ENCODE measurements at places on chromosomes 16 and 17.

- DNase-seq = no peak
Measured at GRCh38 chr17:77144227-77144626, 3.5 kb downstream of the SEC14L1 start.

DNA sequence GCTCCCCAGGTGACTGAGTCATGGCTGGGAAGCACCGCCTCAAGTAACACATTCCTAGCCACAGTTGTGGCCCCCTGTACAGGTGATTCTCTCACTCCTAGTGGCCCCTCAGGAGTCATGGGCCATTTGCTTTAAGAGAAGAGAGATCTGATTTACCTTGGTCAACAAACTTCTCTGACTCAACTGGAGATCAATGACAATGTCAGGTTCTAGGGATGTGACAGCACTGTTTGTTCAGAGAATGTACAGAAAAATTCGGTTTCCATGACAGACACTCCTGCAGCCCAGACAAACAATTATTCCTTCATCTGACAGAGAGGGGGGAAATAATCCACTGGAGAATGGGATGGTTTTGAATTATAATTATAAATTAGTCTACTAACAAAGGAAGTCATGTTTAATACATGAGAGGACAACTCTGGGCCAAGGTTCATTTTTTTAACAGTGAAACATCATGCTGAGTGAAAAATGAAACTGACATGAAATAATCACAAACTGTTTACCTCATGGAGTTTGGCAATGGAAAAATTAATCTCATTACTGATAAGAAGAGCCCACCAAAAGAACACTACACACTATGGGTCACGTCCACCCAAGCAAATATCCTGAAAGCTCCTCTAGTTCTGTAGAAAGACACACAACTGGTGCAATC is 9.7 kb downstream of the ERN1 start:
- DNase-seq = peak; percentile 25

DNA sequence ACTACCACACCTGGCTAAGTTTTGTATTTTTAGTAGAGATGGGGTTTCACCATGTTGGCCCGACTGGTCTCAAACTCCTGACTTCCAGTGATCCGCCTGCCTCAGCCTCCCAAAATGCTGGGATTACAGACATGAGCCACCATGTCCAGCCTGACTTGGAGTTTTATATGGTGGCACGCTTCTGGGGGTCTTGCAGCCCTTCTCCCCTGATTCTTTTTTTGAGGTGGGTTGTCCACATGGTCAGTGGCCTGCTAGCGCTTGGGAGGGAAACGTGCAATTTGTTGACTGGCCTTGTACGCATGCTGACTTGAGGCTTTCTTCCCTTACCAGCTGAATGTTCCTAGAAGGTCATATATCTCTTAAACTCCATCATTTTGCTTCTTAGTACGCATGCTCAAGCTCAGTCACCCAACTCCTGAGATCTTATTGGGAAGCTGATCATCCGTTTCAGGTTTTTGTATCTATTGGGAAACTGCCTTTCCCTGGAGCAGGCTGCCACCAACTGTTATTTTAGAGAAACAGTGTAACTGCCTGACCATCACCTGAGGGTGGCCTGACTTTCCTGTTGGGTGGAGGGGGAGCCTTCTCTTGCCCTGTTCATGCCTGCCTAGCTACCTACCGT is 13.7 kb upstream of the LDHD start:
- no peak for DNase-seq

GRCh38 chr16:58284469-58284868 is 10.4 kb downstream of the PRSS54 start:
- DNase-seq = no peak

DNA sequence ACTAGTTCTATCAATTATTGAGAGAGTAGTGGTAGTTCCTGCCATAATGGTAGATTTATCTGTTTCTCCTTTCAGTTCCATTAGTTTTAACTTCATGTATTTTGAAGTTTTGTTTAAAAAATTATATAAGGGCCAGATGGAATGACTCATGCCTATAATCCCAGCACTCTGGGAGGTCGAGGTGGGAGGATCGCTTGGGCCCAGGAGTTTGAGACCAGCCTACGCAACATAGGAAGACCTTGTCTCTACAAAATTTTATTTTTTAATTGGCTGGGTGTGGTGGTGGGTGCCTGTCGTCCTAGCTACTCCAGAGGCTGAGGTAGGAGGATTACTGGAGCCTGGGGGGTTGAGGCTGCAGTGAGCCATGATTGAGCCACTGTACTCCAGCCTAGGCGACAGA is 14.1 kb upstream of the UBTF start:
- DNase-seq = no peak

- peak; percentile 43 for DNase-seq
Measured at GRCh38 chr16:14020141-14020540, 51.0 kb upstream of the MRTFB start.

- DNase-seq = no peak
Measured at GRCh38 chr17:9187828-9188227, 166.5 kb downstream of the NTN1 start.

- no peak for DNase-seq
Measured at GRCh38 chr17:74164446-74165045, 38.9 kb upstream of the RPL38 start.

DNA sequence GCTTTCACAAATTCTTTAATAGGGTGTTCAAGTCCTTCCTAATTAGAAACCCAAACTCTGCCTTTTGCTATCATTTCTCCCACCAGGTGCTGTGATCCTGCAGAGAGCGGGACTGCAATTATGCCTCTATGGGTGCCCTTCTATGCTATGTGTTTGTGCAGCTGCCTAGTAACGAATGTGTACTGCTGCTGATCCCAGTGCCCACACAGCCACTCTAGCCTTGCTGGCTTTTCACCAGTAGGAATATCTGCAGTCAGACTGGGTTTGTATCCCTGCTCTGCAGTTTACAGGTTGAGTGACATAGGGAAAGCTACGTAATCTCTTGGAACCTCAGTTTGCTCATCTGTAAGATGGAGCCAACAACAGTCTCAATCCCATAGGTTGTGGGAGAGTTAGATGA is 179.6 kb upstream of the IRX3 start:
- peak; percentile 89 for DNase-seq

DNA sequence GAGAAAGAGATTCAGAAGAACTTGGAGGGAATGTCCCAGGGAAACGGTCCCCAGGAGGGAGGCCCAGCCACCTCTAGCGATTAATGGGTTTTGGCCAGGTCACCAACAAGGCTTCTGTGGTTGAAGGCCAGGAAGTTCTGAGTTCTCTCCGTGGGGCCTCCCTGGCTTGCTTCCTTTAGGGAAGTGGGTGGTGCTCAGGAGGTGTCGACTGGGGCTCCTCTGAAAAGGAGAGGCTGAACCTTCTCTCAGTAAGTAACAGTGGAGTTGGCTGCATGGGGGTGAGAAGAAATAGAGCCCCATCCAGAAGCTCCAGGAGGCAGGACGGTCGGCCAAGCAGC is 77.1 kb upstream of the GSE1 start:
- no peak for DNase-seq

GRCh38 chr17:31788956-31789355 is 70.1 kb downstream of the COPRS start:
- no peak for DNase-seq

DNA sequence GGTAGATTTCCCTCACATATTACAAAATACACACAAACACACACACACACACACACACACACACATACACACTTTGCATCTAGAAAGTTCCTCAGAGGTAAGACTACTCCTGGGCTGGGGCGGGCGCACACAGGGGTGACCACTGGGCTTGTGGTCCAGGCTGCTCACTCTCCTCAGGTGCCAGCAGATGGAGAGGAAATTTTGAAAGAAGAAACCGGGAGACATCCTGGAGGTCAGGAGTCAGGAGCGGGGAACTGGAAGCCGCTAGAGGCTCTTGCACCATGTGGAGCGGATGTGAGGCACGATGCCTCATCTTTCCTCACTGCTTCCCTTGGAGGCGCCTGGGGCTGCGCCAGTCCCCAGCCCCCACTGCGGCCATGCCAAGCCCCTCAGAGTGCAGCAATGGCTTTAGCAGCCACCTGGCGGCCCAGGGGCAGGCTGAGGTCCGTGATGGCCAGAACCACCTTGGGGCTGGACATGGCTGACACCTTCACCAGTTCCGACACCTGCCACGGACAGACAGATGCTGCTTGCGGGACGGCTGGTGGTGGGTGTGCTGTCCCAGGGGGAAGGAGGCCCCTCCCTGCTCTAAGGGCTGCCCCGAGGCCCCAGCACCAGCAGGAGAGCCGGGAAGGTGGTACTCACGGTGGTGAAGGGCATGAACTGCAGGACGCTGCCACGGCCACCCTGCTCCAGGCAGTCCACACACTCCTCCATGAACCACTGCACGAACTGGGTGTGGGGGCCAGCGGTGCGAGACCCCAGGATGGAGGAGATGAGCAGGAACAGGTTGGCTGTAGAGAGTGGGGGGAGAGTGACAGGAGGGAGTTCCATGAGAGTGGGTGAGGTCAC is 4.1 kb downstream of the CSF3 start:
- DNase-seq = no peak

DNA sequence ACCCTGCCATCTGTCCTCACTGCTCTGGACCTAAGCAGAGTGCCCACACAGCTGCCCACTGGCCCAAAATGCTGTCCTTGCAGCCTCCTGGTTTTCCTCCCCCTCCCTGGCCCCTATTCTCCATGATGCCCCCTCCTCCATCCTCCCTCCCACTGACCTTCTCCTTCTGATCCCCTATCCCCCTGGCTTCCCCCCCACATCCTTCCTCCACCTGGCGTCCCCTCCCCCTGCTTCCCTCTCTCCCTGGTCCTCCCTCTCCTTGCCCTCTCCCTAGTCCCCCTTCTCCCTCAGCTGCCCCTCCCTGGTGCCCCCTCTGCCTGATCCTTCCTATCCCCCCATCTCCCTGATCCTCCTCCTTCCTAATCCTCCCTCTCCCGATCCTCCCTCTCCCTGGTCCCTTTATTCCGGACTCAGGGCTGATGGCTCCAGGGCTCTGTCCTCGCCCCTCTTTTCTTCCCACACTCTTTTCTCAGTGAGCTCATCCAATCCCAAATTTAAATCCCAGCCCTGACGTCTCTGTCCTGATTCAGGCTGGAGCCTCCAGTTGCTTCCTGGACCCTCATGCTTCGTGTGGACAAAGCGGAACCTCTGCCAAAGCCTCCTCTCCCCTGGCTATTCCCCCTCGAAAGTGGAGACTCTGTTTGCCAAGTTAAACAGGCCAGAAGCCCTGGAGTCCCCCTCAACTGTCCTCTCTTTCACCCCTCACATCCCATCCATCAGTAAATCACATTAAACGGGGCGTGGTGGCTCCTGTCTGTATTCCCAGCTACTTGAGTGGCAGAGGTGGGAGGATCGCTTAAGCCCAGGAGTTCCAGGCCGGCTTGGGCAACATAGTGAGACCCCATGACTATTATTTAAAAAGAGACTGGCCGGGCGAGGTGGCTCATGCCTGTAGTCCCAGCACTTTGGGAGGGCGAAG is 18.1 kb upstream of the RHBDF2 start:
- no peak for DNase-seq

- DNase-seq = peak; percentile 91
Measured at GRCh38 chr17:75549246-75550138, 24.0 kb downstream of the LLGL2 start.

GRCh38 chr17:38890410-38890746 is 20.5 kb downstream of the LASP1 start:
- no peak for DNase-seq

- DNase-seq = no peak
Measured at GRCh38 chr17:78127888-78128550, 536 bp downstream of the TMC6 start.

DNA sequence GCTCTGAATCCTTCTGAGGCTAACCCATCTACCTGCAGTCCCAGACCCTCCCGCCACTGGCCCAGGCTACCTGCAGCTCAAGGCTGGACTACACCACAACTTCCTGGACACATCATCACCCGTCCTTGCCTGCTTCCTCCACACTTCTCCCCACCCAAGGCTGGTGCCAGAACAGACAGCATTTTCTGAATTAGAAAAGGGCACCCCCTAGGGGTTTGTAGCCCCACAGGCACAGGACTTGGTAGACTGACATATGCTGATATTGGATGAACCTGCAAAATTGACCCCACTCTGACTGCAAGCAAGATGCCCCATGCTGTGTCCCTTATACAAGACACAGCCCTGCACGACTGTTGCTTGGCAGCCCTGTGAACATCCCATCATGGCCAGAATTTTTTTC is 271.5 kb upstream of the C16orf82 start:
- no peak for DNase-seq

- DNase-seq = no peak
Measured at GRCh38 chr17:81130385-81131361, 34.6 kb upstream of the PVALEF start.

GRCh38 chr17:38608648-38609047 is 2.9 kb upstream of the SRCIN1 start:
- DNase-seq = peak; percentile 76

DNA sequence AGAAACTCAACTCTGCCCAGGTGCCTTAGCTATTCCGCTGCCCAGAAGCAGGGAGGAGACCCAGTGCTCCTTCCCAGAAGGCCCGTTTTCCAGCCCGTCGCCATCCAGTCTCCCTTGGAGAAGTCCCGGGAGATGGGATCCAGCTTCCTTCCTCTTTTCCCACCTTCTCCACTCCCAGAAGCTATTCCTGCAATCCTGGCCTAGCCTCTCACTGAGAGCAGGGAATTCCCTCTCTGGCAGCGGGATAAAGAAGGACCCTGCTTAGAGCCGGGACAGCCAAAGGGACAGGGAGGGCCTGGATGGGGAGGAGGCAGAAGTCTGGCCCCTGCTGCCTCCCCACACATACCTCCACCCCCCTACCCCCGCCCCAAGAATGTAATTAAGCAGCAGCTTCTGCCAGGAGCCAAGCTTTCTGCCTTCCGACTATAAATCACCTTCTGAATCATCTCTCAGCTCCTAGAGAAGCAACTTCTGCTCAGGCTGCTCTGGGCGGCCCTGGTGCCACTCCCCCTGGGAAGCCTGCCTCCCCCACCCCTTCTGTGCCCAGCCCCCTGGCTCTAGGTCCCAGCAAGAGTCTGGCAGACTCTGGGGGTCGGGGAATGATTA is 6.4 kb downstream of the WNT3 start:
- DNase-seq = no peak

DNA sequence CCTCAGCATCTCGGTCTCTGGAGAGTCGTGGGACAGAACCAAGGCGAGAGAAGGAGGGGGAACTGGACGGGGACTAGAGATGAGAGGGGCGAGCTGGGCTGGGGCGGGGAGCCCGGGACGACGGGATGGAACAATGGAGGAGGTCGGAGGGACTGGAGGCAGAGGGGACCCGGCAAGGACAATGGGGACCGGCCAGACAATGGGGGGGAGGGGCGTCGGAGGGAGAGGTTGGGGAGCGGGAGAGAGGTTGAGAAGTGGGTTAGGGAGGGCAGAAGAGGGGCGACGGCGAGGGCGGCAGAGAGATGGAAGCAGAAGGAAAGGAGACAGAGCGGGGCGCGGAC is 719 bp downstream of the NGFR start:
- no peak for DNase-seq

DNA sequence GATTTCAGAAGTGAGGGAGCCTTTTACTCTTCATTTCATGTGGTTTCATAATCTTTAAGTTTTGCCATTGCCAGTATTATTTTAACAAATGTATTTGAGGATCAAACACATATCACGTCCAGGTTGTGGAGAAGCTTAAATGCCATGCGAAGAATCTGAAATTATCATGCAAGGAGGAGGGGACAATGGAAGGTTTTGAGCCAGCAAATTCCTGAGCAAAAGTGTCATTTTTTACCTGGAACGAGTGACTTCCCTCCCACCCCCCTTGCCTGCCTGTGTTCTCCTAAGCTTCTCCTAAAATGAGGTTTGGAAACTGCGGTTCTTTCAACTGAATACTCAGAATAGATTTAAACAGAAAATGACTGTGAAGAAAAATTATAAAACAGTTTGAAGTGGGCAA is 77.6 kb downstream of the C16orf95 start:
- no peak for DNase-seq

GRCh38 chr16:79801646-79802045 is 201.1 kb upstream of the MAF start:
- DNase-seq = no peak
